Activated CD4-positive, alpha-beta memory T cell treated with anti-CD3 and anti-CD28 coated beads for 36 hours (primary cell): ENCODE measurements at places on chromosomes 16 and 17. TPM values are rescaled to one million over a fixed set of nuclear protein-coding genes. Genes with fewer than 3 reads are reported as not detected.
A peak's percentile ranks its signal among the peaks of the same experiment; 100 is the strongest.

Gene BAIAP3
- 0.31 TPM for total RNA-seq

Gene KRTAP4-3
- total RNA-seq, result not detected

Gene TP53TG3F
- total RNA-seq, result not detected

Gene XAF1
- 27.4 TPM for total RNA-seq

Gene MILR1
- not detected for total RNA-seq

Gene FN3KRP
- total RNA-seq, result 40.5 TPM

Gene DPEP3
- not detected for total RNA-seq

Gene TPSG1
- not detected for total RNA-seq

Gene ZNF469
- 0.31 TPM for total RNA-seq

Gene ABCA9
- total RNA-seq, result not detected

- H3K4me1 ChIP-seq, result no peaks in the 10 kb centered on the region
- H3K36me3 ChIP-seq, result no peaks in the 10 kb centered on the region
- H3K4me3 ChIP-seq, result no peak overlapping the region
- H3K27ac ChIP-seq, result no peak overlapping the region
- no peaks in the 10 kb centered on the region for H3K27me3 ChIP-seq
These were observed 94.2 kb downstream of the ARHGAP44 start for GRCh38 chr17:12883472-12883871.

DNA sequence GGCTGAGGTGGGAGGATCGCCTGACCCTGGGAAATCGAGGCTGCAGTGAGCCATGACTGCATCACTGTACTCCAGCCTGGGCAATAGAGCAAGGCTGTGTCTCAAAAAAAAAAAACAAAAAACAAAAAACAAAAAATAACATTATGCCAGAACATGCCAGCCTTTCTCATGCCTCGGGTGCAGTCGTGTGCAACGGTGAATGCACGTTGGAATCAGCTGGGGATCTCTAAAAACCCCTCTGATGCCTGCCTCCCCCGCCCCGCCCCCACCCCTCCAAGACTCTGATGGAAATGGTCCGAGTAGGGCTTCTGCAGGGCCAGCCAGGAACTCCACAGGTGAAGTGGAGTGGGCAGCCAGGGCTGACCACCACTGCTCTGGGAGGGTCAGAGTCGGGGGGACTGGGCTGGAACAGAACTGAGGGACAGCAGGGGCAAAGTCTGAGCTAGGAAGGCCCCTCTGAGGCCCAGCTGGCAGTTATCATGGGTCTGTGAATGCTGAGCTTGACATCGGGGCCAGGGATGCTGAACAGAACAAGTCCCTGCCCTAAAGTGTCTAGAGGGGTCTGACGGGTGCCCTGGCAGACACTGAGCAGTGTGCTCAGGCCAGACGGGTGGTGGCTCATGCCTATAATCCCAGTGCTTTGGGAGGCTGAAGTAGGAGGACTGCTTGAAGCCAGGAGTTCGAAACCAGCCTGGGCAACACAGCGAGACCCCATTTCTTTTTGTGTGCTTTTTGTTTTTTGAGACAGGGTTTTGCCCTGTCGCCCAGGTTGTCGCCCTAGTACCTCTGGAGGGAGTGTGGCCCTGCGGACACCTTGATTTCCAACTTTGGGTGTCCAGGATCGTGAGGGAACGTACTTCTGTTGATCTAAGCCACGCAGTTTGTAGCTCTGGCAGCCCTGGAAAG is 193.4 kb upstream of the GSE1 start:
- no peaks in the 10 kb centered on the region for H3K36me3 ChIP-seq
- peaks cover 2% of the 10 kb centered on the region for H3K4me1 ChIP-seq
- peak; percentile 4 for DNase-seq
- no peaks in the 10 kb centered on the region for H3K27me3 ChIP-seq

DNA sequence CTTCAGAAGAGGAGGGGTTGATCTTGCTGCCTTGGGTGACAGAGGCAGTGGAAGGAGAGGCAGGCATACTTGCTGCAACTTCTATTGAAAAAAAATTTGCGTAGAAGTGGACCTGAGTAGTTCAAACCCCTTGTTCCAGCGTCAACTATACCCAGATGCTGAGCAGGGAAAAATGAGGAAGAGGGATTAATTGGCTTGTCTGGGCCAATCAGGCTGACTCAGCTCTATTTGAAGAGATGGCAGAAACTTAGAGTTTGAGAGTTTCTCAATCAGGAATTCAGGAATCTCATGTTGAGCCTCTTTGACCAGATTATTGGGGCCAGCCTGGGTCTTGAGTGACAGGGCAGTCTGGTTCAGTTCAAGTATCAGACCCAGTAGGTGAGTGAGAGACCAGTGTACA is 17.6 kb downstream of the CASC3 start:
- no peak for DNase-seq
- H3K4me1 ChIP-seq, result peaks cover 44% of the 10 kb centered on the region
- peak overlapping the region; percentile 50 for H3K27ac ChIP-seq
- no peak overlapping the region for H3K4me3 ChIP-seq
- H3K36me3 ChIP-seq, result peaks cover 31% of the 10 kb centered on the region

DNA sequence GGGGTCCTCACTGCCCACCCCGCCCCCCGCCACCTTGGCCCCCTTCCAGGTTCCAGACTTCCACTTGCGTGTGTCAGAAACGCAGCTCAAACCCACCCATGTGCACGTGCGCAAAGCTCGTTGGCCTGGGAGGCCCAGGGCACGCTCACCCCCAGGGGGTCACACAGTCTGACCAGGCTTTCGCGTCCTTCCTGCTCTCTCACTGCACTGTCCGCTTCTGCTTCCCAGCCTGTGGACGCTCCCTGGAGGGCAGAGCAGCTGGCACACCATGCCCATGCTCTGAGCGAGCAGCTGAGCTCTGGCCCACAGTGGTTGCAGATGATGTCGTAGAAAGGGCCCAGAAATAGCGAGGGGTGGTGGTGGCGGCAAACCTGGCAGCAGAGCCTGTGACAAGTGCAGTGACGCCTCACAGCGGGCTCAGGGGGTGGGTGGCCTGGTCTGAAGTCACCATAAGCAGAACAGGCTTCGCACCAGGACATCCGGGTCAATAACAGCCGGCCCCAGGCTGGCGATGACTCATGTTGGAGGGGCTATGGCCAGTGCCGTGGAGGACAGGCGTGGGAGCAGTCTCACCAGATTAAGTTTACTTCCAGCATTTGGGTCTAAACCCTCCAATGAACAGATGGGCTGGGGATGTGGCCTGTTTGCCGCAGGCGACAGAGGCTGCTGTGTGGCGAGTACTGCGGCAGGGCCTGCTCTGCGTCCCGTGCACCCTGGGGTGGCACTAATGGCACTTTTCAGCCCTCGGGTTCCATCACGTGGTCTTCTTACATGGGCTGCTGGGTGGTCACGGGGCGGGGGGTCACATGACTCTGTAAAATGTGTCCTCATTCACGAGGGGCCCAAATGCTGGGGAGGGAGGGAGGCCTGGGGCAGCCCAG is 49.0 kb downstream of the NT5M start:
- no peak overlapping the region for H3K4me3 ChIP-seq
- no peak for DNase-seq
- no peak overlapping the region for H3K27ac ChIP-seq
- H3K36me3 ChIP-seq, result no peaks in the 10 kb centered on the region

DNA sequence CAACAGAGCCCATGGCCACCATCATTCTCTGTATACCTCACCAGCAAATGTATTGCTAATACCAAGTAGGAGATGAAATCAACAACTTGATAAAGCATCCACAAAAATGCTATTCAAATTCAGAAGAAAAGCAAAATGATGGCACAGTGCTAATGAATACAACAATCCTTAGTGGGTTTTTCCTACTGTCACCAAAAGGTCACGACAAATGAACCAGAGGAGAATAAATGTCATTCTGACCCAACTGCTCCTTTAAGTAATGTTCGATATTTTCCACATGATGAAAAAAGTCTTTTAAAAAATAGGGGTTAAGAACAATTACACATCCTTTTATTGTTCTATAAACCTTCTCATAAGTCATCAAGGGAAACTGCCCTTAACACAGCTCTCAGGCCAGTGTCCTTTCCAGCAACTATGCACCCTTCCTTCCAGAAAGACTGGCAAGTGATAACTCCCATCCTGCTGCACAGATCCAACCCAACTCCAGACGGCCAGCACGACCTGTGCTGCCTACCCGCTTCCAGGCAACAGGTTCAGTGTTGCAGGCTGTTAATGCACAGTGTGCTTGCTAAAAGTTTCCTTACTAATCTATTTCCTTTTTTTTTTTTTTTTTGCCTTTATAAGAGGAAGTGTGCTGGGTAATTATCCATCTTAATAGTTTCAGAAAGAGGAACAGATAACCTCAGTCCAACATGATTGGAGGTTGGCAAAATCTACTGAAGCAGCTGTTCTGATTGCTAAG is 15.4 kb downstream of the FBXO31 start:
- no peak overlapping the region for H3K27ac ChIP-seq
- H3K4me1 ChIP-seq, result peaks cover 36% of the 10 kb centered on the region
- no peak for DNase-seq
- H3K4me3 ChIP-seq, result no peak overlapping the region
- H3K27me3 ChIP-seq, result no peaks in the 10 kb centered on the region
- peaks cover 8% of the 10 kb centered on the region for H3K36me3 ChIP-seq

GRCh38 chr17:60542071-60542470 is 16.0 kb upstream of the APPBP2 start:
- DNase-seq, result no peak
- no peaks in the 10 kb centered on the region for H3K36me3 ChIP-seq
- no peaks in the 10 kb centered on the region for H3K4me1 ChIP-seq
- no peak overlapping the region for H3K4me3 ChIP-seq

GRCh38 chr17:78974635-78975591 is 4.8 kb downstream of the LGALS3BP start:
- no peak overlapping the region for H3K4me3 ChIP-seq
- no peaks in the 10 kb centered on the region for H3K36me3 ChIP-seq
- DNase-seq, result no peak
- peaks cover 17% of the 10 kb centered on the region for H3K4me1 ChIP-seq

DNA sequence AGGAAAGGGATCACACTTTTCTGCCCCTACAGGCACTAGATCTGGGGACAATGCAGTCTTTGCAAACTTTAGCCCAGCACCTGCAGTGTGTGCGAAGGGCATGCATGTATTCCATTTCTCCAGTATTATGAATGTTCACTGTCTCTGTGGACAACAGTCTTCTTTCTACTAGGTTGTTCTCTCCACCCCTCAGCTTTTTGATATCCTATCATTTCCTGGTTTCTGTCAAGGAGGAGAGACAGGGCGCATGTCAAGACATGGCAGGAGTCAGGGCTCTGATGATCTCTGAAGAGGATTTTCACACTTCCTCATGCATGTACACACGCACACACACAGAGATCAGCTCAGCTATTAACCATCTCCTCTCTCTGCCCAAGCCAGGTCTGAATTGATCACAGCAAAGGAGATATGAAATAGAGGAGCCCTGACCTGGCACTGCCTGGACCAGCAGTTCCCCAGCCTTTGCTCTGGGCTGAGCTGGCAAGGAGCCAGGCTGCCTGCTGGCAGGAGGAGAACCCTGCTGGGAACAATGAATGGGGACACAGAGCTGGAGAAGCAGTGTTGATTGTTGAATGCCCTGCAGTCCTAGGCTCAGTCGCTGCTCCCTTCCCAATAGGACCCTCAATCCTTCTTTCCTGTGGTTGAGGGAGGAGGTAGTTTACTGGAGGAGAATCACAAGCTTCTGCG is 2.6 kb downstream of the GPR179 start:
- H3K4me3 ChIP-seq, result no peak overlapping the region
- peaks cover 6% of the 10 kb centered on the region for H3K27me3 ChIP-seq
- no peak overlapping the region for H3K27ac ChIP-seq
- H3K36me3 ChIP-seq, result no peaks in the 10 kb centered on the region
- no peaks in the 10 kb centered on the region for H3K4me1 ChIP-seq
- no peak for DNase-seq

GRCh38 chr16:53282975-53283946 is 151.0 kb upstream of the RBL2 start:
- peaks cover 5% of the 10 kb centered on the region for H3K36me3 ChIP-seq
- H3K4me1 ChIP-seq, result no peaks in the 10 kb centered on the region
- no peak overlapping the region for H3K27ac ChIP-seq

- H3K27me3 ChIP-seq, result no peaks in the 10 kb centered on the region
- H3K36me3 ChIP-seq, result no peaks in the 10 kb centered on the region
- DNase-seq, result no peak
- no peaks in the 10 kb centered on the region for H3K4me1 ChIP-seq
- no peak overlapping the region for H3K27ac ChIP-seq
These were observed 81.2 kb downstream of the LMF1 start for GRCh38 chr16:889586-889985.

DNA sequence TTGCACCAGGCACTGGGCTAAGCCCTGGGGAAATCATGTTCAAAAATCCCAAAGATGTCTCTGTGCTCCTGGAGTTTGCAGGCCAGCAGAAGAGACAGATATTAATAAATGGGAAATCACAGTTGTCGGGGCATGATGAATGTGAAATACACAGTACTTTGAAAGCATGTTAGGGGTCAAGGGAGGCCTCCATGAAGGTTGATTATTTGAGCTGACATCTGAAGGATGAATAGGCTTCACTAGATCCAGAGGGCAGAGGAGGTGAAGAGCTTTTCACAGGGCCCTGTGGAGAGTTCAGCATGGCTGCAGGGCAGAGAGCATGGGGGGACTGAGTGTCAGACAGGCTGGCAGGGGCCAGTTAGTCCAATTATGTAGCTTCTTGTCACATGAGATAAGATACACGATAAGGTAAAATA is 2.6 kb downstream of the ANKRD40CL start:
- peaks cover 2% of the 10 kb centered on the region for H3K4me1 ChIP-seq
- peaks cover 14% of the 10 kb centered on the region for H3K27me3 ChIP-seq
- H3K27ac ChIP-seq, result no peak overlapping the region
- no peak for DNase-seq

DNA sequence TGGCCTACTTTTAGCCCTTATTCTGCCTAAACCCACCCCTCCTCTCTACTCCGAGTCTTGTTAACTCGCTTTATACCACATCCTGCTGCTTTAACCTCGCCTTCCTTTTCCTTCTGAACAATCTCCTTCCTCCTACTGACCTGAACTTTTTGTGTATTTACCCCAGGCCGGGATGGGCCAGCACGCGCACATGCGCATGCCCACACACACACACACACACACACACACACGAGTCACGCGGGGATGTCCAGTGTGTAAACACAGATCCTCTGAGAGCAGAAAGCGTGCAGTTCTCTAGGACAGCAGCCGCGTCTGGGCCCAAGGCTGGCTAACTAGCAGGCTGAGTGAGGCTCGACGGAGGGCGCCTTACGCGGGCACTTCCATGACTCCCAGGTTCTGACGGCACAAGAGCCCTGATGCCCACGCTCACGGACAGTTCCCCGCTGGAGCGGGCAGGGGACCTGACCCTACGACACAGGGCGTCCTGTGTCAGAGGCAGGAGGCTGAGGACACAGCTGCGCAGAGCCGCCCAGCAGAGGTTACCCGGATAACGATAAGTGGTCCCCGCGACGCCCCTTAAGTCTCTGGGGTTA is 610 bp downstream of the PIK3R5 start:
- DNase-seq, result peak; percentile 61
- H3K27ac ChIP-seq, result peak overlapping the region; percentile 80
- no peaks in the 10 kb centered on the region for H3K27me3 ChIP-seq
- peaks cover 54% of the 10 kb centered on the region for H3K4me1 ChIP-seq
- H3K36me3 ChIP-seq, result peaks cover 14% of the 10 kb centered on the region
- peak overlapping the region; percentile 88 for H3K4me3 ChIP-seq

GRCh38 chr17:32523017-32523680 is 36.4 kb downstream of the CDK5R1 start:
- peak; percentile 72 for DNase-seq
- H3K4me3 ChIP-seq, result peak overlapping the region; percentile 3
- H3K27me3 ChIP-seq, result no peaks in the 10 kb centered on the region
- H3K27ac ChIP-seq, result peak overlapping the region; percentile 98
- no peaks in the 10 kb centered on the region for H3K36me3 ChIP-seq
- H3K4me1 ChIP-seq, result peaks cover 60% of the 10 kb centered on the region

- H3K36me3 ChIP-seq, result no peaks in the 10 kb centered on the region
- H3K27ac ChIP-seq, result no peak overlapping the region
- H3K4me1 ChIP-seq, result no peaks in the 10 kb centered on the region
- H3K27me3 ChIP-seq, result peaks cover 9% of the 10 kb centered on the region
These were observed 415.1 kb downstream of the NPIPA8 start for GRCh38 chr16:17921357-17921978.
